ENCODE measurements at places on chromosomes 13 and 19.

GRCh38 chr13:22189176-22190048 is 518.5 kb downstream of the FGF9 start:
- DNase-seq = no peak

DNA sequence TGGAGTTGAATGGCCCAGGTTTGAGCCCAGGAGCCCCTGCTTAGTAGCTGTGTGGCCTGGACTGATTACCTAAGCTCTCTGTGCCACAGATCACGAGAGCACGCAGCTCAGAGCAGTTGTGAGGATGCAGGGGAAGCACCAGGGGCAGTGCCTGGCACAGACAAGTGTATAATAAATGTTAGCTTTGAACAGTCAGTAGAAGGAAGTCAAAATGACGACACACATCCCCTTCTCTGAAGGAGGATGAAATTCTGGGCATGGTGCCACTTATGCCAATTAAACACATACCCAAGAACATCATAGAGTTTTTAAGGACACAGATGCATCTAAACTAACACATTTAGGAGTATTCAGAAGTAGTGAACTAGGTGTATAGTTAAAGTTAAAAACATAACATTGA is 24.9 kb upstream of the SIGLEC11 start:
- DNase-seq = no peak

DNA sequence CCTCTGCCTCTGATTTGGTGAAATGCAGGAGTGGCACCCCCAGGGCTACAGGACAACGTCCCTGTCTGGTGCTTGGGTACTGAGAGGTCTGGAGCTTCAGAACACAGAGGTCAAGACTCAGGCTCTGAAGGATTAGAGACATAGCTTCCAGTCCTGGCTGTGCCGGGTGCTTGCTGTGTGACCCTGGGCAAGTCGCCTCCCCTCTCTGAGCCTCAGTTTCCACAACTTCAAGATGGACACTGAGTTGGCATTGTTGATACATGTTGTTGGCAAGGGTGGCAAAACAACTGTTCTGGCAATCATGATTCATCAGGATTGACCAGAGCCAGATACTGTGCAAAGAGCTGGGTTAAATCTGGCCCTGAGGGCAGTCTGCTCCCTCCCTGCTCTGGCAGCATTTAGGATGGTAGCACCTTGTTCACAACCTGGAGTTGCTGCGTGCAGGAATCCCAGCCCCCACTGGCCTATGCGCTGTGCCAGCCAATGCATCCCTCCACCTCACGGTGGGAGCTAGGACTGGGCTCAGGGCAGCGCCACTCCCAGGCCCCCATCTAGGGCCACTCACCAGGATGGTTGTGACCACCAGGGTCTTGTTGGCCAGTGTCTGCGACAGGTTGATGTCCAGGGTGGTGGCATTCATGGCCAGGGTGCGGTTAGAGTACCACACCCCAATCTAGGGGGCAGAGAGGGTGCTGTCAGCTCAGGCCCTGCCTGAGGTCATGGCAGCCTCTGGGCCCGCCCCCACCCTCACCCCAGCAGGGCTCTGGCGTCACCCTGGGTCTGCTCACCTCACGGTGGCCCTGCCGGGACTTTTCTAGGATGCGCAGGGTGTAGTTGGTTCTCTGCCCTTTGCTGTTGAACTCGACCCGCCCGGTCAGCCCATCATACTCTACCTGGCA is 16.7 kb downstream of the GRIK5 start:
- DNase-seq = no peak

DNA sequence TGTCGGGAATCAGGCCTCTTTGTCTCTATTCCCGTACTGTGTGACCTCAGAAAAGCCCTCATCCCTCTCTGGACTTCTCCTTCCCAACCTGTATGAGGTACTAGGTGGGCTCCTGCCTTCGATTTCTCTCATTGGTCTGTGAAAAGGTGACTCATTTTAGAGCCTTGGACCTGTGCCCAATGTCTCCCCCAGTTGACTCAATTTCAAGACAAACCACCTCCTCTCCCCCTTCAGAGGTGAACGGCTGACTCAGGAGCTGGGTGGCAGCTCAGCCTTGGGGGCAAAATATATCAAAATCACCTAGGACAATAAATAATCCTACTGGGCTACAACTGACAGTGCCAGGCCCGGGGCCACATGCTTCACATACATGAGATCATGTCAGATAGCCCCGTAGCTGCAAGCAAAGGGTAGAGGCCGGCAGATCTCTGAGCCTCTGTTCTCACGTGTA is 630 bp downstream of the COQ8B start:
- peak; percentile 35 for DNase-seq

- no peak for DNase-seq
These were observed 6.6 kb upstream of the OR10H5 start for GRCh38 chr19:15780610-15781418.

GRCh38 chr19:9913237-9914000 is 22.9 kb downstream of the OLFM2 start:
- DNase-seq = peak; percentile 57

DNA sequence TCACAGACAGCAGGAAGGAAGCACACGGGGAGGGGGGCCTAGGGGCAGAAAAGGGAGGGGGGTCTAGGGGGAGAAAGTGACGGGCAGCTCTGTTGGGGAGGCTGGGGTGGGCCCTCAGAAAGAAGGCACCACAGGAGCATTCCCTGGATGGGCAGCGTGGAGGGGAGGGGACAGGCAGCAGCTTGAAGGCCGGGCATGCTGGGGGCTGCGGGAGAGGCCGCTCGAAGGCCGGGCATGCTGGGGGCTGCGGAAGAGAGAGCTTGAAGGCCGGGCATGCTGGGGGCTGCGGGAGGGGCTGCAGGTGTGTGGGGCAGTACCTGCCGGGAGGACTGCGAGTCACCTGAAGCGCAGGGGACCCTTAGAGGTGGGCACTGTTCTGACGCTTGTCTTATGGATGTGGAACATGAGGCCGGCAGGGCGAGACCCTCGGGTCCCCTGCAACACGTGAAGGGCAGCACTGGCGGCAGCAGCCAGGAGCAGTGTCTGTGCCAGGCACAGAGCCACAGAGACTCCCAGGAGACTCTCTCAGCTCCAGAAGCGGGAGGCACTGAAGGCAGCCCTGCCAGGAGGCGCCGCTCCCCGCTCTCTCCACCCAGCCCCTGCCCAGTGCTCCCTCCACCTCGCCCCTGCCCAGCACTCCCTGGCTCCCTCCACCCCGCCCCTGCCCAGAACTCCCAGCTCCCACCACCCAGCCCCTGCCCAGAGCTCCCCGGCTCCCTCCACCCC is 13.3 kb downstream of the ZNF787 start:
- DNase-seq = no peak

DNA sequence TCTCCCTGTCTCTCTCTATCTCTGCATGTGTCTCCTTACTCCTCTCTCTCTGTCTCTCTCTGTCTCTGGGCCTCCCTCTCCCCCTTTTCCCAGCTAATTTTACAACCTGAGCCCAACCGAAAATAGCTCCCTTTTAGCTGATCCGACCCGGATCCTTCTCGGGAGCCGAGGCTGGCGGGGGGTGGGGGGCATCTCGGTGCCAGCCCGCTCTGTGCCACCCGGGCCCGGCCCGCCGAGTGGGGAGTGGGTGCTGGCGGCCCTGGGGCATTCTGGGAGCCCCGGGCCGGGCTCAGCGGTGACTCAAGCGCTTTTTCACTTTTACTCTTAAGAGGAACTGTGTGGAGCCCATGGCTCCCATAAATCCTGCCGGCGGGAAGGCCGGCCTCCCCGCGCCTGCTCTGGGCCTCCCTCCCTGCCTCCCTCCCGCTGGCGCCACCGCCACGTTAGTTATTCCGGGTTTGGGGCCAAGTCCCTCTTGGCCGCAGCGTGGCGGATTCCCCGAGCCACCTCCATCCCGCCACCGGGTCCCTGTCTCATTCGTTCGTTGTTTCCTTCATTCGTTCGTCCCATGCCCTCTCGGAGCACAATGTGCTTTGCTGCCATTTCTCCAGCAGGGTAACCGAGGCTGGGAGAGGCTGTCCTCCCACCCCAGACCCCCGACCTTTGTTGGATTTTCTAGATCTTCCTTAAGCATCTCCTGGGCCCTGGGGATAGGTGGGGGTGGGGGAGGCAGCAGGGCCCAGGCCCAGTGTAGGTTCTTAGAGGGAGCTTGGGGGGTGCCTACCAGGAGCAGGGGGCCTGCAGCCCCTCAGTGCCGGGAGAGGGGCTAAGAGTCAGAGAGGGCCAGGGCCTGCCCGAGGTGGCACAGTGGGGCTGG is 3.2 kb downstream of the NFIC start:
- no peak for DNase-seq
